ENCODE measurements at places on chromosomes 1 and 21. TPM values are rescaled to one million over a fixed set of nuclear protein-coding genes. Genes with fewer than 3 reads are reported as not detected.

KCNT2 gene
- 4.1 TPM for total RNA-seq

ANKRD35 gene
- not detected for total RNA-seq

CFAP107 gene
- not detected for total RNA-seq

FMOD gene
- total RNA-seq: 0.45 TPM

TFAP2E gene
- 0.40 TPM for total RNA-seq

GPR37L1 gene
- not detected for total RNA-seq

AJAP1 gene
- total RNA-seq: not detected

ADAM30 gene
- not detected for total RNA-seq

RNU1-4 gene
- total RNA-seq: under 0.01 TPM

MPL gene
- not detected for total RNA-seq

EDEM3 gene
- total RNA-seq: 49.9 TPM

NUAK2 gene
- 5.4 TPM for total RNA-seq

ZNF648 gene
- total RNA-seq: not detected

UQCRHL gene
- total RNA-seq: 7.9 TPM

NBPF1 gene
- total RNA-seq: 12.9 TPM

All from NCI-H460 (cell line).